ENCODE measurements at places on chromosomes 5 and 9.
A peak's percentile ranks its signal among the peaks of the same experiment; 100 is the strongest.

DNA sequence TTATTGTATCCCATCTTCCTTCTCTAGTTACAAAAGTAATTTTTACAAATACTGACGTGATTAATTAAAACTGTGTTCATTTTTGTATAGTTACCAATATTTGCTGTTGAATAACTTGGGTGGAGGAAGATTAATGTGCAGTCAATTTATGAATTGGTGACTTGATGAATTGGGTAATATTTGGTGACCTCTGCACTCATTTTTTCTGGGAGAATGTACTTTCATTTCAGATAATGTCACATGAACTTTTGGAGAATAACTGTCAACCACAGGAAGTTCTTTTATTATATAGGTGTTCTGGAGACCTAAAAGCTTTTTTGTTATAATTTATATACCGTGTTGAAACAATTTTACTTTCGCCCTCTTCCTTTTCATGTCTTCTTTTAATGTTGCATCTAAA, 26.4 kb upstream of the FKTN start:
- no peak for DNase-seq

GRCh38 chr5:169742771-169743296, 105.8 kb downstream of the DOCK2 start:
- DNase-seq, result no peak

DNA sequence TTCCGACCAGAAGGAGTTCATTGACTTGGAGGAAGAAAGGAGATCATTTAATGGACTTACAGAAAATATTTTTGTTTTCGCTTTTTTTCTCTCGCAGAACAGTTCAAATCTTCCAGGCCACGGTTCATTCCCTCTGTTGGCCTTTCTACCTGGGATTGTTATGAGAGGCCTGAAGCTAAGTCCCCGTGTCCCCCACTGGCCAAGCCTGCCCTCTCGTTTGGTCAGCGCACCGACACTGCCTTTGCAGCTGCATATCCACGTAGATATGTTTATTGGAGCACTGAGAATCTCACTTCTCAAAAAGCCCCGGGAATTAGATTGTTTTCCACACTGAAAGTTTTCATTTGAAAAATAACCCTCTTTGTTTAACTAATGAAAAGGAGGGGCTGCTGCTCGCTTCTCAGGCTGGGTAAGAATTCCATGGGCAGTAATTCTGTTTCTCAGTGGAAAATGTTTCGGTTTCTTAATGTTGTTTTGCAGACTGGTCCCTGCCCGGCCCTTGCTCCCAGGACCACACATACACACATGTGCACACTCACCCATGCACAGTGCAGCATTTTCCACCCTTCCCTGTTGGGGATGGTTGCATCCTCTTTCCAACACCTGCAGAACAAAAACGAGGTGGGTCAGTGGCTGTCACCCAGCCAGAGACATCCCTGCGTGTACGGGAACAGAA, 655.7 kb downstream of the BNC2 start:
- no peak for DNase-seq

DNA sequence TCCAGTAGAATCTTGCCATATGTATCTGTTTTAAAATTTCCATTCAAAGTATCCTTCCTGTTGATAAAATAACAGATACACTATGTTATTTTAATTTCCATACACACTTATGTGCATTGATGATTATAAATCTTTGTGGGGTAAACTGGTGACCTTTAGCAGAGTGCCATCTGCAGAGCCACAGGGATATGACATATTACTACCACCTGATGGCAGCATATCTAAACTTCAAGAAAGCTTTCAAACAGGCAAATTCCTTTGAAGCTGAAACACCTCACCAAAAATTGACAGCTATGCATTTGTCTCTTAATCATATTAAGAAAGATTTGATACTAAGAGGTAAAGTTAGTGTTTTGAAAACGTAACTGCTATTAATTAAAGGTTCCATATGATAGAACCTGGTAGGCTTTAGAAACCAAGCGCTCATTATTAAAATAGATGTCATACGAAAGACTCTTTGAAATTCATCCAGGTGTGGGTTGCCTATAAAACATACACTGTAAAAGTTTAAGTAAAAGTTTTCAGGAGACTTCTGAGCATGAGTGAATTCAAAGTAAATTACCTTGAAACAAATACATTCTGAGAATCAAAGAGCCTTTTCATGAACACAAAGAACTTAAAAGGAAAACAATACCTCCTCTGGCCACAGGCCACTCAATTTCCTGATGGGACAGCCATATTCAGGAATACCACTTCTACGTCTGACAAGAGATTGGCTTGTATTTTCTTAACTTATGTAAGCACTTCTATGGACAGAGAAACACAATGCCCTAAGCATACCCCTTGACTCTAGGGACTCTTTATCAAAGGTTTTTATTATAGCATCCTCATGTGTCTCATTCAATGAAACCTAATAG, 93.3 kb downstream of the KIAA0825 start:
- DNase-seq, result peak; percentile 78

DNA sequence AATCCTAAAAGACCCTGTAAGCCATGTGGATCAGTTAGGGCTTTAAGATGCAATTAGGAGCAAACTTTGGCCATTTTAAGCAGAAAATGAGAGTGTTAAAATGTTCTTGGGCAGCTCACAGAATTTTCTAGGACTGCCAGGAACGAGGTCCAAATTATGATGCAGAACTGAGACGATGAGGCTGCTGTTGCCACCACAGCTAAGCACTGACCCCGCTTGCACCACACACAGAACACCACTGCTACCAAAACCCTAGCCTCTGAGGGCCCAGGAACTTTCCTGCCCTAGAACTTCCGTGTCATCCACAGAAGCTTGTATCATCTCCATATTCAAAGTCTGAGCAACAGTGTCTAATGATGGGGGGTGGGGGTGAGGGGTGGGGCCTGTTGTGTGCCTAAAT, 41.0 kb upstream of the PCSK1 start:
- no peak for DNase-seq

DNA sequence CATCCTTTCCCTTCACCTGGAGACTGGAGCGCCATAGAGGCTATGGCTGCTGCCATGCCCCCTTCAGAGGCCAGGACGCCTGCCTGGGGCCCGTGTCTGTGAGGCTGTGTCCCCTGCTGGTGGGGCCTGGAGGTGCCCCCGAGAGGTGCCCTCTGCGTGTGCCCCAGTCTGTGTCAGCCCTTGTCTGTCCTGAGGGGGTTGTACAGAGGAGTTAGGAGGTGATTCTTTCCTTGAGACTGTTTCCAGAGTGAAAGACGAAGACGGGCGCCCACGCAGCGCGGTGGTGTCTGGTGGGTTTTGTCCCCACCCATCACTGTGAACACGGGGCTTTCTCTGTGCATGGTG, 24.6 kb downstream of the TRAF2 start:
- DNase-seq, result no peak
